DMS 273 treated with DMSO at 0.1 percent for 48 hours (cell line): ENCODE measurements at places on chromosomes 4 and X.

- DNase-seq, result no peak
Observed at GRCh38 chrX:106905064-106905708, 2.0 kb upstream of the RIPPLY1 start.

DNA sequence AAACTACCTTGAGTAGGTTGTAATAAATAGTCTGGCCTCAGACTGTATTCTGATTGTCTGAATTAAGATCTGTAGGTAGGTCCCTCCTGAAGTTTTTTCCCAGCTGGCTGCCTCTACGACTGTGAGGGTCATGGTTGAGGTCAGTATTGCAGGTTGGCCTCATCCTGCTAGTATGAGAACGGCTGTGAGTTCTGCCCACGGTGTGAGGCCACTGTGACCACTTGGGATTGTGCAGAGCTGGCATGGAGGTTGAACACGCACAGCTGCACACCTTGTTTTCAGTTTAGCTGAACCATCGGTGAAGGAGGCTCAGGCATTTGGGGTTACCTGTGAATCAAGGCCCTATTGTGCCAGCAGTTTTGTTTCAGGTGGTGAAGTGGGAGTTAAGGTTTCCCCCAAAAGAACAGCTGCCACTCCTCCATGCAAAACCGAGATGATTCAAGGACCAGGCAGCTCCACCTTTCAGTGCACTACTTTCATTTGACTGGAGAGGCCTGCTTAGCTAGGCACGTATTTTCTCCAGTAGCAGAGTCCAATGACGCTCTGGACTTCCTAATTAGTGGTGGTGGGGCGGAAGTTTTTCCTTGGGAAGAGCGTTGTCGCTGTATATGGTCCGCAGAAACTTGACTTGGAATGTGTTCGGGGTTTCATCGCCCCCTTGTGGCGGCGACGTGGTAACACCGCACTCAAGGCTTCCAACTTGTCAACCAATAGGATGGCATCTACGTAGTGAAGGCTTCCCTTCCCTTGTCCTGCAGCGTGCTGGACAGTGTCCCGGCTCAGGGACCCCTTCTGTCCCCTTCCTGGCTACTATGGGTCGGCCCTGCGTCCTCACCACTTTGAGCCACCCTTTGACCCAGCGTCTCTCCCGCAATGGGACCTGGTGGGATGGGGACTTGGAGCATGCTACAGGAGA is 13.8 kb downstream of the CMC4 start:
- no peak for DNase-seq

DNA sequence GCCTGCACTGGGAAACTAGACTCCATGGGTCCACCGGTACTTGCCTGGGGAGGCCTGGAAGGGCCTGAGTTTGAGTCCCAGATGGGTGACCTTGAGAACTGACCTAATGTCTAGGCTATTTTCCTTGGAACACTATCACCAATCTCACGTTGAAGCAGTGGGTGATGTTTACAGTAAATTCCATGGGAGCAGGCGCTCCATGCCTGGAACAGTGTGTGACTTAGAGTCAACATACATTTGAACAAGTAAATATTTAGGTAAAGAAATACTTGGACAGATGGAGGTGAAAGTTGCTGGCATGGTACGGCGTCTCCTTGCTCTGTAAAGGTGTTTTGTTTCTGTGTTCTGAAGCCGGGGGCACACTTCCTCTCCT is 47.5 kb downstream of the TBC1D14 start:
- peak; percentile 19 for DNase-seq

- DNase-seq, result no peak
Observed at GRCh38 chrX:138191998-138192397, 519.5 kb downstream of the FGF13 start.

DNA sequence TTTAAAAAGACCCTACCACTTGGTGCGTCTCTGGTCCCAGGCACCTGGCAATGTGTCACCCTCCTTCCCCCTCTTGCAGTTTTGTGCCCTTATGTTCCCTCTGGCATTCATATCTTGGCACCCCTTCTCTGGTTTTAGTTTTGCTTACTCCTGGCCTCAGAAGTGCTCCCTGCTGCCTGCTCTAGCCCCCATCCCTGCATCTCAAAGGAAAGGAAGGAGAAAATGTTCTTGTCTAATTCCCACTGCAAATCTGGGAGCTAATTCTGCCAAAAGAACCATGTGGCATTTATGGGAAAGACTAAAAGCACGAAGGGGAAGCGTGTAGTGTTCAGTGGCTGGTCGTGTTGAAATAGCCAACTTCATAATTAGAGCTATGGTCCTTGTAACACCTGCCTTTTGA is 340.1 kb upstream of the RPS6KA3 start:
- no peak for DNase-seq

GRCh38 chr4:58119298-58119697 is 1009.1 kb upstream of the IGFBP7 start:
- no peak for DNase-seq

GRCh38 chrX:112844250-112844649 is 3.6 kb upstream of the AMOT start:
- no peak for DNase-seq

DNA sequence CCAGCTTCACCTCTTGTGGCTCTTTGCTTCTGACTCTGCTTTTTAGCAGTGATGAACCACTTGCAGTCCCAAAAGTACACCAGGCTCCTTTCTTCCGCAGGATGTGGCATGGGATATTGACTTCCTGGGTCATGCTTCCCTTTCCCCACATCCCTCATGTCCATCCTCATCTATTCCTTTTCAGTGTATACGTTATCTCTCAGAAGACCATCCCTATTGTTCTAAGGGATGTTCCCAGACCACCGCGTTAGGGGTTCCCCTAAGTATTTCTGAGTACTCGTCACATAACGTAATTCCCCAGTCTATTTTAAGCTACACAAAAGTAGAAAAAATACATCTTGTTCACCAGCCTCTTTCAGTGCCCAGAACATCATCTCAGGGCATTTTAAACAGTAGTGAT is 71.1 kb upstream of the NLGN4X start:
- DNase-seq, result no peak

DNA sequence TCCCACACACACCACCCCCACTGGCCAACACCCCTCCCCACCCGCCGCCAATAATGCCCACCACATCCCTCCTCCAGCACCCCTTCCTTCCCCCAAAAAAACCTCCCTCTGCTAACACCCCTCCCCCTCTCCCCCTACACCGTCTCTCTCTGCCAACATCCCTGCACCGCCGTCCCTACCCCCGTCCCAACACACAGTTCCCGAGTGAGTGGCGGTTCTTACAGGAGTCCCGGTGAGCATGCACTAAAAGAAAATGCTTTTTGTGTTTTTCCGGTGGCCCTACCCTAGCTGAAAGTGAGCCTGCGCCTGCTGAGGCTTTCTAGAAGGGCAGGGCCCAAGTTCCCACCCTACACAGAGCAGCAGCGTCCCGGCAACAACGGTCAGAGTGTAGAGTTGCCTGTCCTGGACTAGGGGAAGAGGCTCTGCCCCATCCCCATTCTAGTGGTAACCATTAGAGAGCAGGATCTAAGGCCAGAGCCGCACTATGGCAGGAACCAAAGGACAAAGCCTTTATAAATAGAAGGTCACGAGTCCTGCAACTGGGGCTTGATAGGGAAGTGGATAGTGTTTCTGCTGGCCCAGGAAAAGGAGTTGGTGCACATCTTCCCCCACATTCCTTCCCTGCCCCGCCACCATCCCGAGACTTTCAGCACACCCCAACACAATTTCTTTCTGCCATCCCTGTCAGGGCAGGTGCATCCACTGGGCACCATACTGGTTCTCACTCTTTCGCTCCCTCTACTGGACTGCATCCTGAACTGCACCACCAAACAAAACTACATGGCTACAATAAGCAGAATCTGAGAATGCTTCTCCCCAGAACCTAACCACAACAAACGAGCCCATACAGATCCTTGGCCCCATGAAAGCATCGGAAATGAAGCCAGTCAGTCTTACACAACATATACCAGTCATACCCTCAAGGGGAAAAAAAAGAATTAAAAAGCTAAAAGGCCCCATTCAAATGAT is 78.1 kb upstream of the PAGE3 start:
- DNase-seq, result no peak

DNA sequence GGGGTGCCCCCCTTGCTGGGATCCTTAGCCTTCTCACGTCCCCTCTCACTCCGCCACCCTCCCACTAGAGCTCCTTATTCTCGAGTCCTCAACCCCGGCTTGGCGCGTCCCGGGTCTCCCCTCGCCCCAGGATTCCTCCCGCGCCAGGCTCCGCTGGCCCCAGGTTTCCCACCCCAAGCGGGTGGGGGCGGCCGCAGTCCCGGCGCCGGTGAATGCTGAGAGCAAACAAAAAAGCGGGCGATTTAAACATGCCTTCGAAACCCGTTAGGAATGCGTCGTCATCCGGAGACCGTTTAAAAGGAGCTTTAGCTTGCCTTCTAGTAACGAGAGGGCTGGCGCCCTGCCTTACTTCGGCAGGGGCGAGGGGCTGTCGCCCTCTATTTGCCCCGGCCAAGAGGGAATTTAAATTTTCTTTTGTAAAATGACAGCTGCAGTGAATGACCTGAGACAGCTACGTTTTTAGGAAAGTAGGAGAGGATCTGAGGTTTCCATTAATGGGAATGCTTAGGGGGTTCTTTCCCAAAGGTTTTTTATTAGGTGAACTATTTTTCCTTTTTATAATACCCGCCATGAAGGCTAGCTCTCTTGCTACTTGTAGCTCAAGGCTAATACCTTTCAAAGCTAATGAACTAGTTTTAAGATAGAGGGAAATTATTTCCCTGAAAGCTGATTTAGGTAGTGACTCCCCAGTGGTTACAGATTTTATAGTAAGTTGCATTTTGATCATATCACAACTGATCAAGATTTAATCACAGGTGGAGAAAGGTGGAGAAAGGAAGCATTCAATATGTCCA is 3.1 kb downstream of the JADE1 start:
- peak; percentile 8 for DNase-seq

GRCh38 chr4:8045909-8046308 is 106.2 kb upstream of the AFAP1 start:
- no peak for DNase-seq

GRCh38 chrX:41512394-41512793 is 65.3 kb downstream of the NYX start:
- DNase-seq, result no peak

GRCh38 chr4:102632241-102633065 is 128.3 kb downstream of the MANBA start:
- no peak for DNase-seq

DNA sequence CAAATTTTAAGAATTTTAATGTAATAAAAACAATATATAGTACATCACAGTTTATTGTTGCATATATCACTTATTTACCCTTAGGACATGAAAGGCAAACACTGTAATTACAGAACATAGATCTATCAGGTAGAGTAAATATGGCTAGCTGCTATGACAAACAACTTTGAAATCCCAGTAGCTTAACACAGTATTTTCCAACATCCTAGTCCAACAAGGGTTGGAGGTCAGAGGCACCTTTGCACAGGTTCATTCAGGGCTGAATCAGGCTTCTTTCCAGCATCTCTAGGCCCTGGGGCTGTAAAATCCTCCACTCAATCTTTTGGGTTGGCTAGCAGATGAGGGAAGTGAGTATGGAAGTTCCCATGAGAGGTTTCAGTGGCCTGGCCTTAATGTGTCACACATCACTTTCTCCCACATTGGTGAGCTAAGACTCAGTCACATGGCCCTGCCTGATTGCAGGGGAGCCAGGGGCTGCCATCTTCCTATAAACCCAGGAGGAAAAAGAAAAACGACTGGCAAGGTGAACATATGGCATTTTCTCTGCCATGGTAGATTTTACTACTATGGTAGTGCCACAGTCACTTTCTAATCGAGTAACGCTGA is 32.9 kb downstream of the HERC6 start:
- DNase-seq, result no peak

DNA sequence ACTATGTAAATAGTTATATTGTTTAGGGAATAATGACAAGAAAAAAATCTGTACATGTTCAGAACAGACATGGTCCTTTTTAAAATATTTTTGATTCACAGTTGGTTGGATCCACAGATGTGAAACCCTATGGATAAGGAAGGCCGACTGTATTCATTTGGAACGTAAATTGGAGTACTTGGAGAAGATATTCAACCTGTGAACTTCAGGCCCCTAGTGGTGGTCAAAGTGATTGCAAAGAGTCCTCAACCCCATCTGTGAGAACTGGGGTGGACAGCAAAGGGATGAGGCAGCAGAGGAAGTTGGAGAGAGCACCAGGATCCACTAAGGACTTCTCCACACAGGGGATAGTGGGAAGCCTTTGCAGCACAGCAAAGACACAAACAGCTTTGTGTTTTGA is 6.2 kb upstream of the CXCL13 start:
- no peak for DNase-seq

DNA sequence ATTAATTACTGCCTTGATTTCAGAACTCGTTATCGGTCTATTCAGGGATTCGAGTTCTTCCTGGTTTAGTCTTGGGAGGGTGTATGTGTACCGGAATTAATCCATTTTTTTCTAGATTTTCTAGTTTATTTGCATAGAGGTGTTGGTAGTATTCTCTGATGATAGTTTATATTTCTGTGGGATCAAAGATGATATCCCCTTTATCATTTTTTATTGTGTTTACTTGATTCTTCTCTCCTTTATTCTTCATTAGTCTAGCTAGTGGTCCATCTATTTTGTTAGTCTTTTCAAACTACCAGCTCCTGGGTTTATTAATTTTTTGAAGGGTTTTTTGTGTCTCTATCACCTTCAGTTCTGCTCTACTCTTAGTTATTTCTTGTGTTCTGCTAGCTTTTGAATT is 32.1 kb downstream of the CDX4 start:
- DNase-seq, result no peak

- no peak for DNase-seq
Observed at GRCh38 chrX:63855896-63856295, 70.9 kb upstream of the ARHGEF9 start.

GRCh38 chr4:189124149-189124758 is 816.4 kb upstream of the FRG1 start:
- no peak for DNase-seq

DNA sequence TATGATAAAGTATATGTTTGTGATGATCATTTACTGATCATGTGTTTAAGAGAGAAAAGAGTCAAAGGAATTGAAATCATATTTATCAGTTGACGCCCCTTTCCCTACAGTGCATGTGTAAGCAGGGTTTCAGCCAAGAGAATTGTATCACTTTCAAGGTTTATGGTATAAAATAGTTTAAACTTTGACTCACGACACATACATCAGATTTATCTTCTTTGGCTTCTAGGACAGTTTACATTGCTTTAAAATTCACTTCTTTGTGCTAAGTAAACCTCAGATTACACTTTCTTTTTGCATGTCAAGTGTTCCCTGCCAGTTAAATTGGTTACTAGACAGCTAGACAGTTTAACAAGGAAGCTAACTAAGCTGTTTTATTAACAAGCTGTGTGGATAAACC is 86.3 kb upstream of the MYOZ2 start:
- no peak for DNase-seq

DNA sequence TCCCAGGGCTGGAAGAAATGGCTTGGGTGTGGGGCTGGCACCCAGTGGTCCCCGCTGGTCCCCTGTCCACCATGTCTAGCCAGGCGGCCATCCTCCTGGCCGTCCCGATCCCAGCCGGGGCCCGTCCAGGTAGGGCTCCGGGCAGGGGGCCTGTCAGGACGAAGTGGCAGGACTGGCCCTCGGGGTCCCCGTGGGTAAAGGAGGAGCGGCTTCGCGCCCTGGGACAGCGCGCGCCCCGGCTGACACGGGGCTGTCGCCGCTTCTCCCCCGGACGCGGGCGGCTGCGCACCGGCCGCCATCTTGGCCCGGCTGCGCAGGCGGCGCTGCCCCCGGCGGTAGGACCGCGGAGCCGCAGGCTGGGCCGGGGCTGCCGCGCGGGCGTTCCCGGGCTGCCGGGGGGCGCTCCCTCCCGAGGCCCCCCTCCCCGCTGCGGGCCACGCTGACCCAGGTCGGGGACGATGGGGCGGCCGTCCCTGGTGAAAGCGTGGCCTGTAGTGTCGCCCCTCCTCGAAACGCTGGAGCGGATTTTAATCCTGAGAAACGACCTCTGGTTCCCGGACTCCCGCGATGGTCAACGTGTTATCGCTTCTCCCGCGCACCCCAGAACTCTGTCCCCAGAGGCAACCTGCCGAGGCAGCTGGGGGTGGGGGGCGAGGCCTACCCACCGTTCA is 60.4 kb upstream of the BCOR start:
- no peak for DNase-seq
